ENCODE measurements at places on chromosomes 12 and 14. TPM values are rescaled to one million over a fixed set of nuclear protein-coding genes. Genes with fewer than 3 reads are reported as not detected.

DNA sequence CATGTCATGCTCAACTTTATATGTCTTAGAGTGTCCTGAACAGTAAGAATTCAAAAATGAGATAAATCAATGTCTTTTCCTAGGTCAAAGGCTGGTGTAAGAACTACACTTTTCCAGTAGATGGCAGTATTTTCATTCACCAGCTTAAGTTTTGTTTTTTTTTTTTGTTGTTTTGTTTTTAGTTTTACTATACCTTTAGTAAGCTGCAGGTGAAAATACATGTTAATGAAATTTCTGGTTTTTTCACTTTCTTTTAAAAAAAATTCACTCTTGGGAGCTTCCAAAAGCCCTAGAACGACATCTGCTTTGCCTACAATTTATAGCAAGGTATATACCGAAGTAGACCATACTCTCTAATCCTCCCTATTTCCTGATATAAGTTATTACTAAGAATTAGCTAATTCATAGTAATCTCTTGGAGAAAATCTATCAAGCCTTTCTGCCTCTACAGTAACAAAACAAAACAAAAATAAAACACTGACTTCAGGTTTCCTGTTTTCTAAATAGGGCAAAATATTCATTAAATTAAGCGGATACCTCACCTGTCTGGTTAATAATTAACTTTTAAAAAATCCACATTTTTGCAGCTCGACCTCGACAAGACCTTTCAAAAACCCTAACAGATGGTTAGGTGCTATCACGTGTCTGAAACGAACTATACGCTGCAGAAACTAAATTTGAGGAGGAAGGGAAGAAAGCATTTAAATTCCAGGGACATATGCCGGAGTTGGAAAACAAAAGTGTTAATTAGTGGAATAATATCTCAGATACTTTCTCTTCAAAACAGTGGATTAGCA, 2.7 kb upstream of the SAMD4A start:
- peak; percentile 22 for DNase-seq

DNA sequence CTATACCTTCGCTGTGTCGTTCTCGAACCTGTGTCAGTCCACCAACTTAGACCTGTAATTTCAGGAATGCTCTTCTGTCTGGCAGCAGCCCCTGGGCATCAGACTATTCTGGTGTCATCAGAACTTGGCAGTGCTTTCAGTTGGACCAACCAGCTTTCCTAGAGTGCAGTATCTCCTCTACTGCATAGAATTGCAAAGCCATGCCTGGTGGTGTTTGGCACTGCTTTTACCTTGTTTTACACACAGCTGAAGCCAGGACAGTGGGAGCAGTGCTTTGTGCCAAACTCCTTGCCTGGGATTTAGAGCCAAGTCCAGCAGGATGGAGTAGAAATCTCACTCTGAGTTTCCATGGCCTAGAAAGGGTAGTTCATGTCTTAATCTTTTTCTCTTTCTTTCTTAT, 1.5 kb downstream of the FLVCR2 start:
- DNase-seq = no peak

GRCh38 chr12:9133216-9133916, 17.6 kb upstream of the A2M start:
- DNase-seq = no peak

DNA sequence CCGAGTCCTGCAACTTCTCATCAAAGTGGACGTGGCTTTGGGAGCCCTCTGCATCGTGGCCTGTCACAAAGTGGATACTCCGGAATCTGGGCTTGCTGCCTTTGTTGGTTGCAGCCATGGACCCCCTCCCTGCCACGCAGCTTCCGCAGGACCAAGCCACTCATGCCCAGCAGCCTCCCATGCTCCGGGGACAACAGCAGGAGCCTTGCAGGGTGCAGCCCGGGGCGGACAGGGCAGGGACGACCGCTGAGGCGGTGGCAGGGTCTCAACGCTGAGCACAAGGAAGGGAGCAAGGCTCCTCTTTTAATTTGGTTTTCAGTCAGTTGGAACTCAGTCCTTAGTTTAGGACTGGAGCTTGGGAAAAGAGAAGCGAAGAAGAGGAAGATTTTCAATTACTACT, 12.1 kb upstream of the ADCY6 start:
- DNase-seq = no peak

INSM2 gene
- not detected for polyA plus RNA-seq

DNA sequence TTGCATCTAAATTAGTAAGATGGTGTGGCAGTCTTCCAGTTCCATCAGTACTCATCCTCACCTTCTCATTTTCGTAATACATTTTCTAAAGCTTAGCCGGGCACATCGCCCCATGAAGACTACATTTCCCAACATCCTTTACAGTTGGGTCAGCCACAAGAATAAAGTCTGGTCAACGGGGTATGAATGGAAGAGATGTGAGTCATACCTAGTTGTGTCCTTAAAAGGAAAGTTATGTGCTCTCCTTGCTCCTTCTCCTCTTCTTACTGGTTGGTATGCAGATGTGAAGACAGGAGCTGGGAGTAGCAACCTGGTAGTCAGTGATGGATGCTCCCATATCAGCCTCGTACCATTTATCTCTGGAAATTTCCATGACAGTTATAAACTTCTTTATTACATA, 35.9 kb upstream of the EGLN3 start:
- DNase-seq = no peak

DNA sequence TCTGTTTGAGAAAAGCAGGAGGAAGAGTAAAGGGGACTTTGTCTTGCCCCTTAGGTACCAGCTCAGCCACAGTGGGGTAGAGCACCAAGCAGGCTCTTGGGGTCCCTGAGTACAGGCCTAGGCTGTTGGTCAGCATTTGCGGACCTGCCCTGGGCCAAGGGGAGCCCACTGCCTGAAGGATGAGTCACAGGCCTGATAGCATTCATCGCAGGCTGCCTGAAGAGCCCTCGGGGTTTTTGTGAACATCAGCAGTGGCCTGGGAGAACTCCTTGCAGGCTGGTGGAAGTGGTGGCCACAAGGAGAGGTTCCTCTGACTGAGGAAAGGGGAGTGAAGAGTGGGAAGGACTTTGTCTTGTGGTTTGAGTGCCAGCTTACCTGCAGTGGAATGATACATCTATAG, 25.0 kb upstream of the P2RX7 start:
- DNase-seq = no peak

GRCh38 chr12:121789800-121790728, 3.4 kb downstream of the RHOF start:
- no peak for DNase-seq

- DNase-seq = no peak
Observed at GRCh38 chr14:42163136-42163535, 556.5 kb downstream of the LRFN5 start.

GRCh38 chr12:92486443-92487137, 216.2 kb upstream of the PLEKHG7 start:
- no peak for DNase-seq

DAO gene
- polyA plus RNA-seq = 2.2 TPM

ENDOU gene
- 0.39 TPM for polyA plus RNA-seq

GRCh38 chr12:78128211-78128610, 297.5 kb downstream of the NAV3 start:
- DNase-seq = no peak

VPS33A gene
- polyA plus RNA-seq = 19.1 TPM

GRCh38 chr12:132359971-132360370, 30.6 kb upstream of the GALNT9 start:
- no peak for DNase-seq

- no peak for DNase-seq
Observed at GRCh38 chr14:89384023-89384422, 33.0 kb downstream of the FOXN3 start.
